ENCODE measurements at places on chromosomes 12 and 14.
A peak's percentile ranks its signal among the peaks of the same experiment; 100 is the strongest.

DNA sequence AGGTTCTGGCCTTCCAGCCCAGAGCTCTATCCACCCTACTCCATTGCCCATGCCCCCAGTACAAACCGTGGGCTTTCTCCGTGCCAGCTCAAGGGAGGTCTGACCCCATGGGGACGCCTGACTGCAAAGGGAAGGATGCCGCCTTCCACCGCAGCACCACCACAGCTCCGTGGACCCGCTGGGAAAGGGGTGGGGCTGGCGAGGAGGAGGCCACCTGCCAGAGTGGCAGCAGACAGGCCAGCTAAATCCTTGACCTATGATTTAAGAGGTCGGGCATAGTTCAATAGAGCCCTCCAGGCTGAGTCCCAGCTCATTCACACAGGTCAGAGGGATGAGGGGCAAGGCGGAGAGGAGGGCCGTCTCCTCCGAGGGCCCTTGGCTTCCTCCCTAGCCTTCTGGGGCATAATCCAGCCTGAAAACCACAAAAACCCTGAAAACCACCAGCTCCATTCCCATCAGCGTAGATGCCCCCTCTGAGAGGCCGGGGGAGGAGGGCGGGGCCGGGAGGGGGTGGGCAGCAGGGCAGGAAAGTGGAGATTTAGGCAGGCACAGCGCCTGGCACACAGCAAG lies 14.9 kb upstream of the FIGNL2 start:
- DNase-seq = peak; percentile 50

GRCh38 chr14:74985028-74985310 lies 17.8 kb upstream of the EIF2B2 start:
- no peak for DNase-seq

GRCh38 chr14:33430414-33431035 lies 491.8 kb downstream of the NPAS3 start:
- no peak for DNase-seq

- no peak for DNase-seq
Measured at GRCh38 chr12:77344651-77345050, 279.3 kb upstream of the E2F7 start.

GRCh38 chr12:116734156-116734768 lies 3.6 kb downstream of the SPRING1 start:
- DNase-seq = no peak

DNA sequence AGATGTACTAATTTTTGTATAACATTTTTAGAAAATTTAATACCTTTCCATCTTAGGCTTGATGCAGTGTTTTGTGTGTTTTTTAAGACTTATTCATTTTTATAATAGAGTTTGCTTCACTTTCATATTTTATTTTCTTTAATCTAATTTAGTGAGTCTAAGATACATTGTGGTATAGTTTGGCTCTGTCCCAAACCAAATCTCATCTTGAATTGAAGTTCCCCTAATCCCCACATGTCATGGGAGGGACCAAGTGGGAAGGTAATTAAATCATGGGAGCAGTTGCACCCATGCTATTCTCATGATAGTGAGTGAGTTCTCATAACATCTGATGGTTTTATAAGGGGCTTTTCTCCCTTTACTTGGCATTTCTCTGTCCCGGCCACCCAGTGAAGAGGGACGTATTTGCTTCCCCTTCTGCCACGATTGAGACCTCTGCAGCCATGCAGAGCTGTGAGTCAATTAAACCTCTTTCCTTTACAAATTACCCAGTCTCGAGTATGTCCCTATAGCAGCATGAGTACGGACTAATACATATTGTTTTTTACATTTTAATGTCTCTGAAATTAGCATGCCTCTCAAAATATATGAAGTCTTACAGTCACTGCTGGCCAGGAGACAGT lies 34.9 kb downstream of the GABARAPL1 start:
- DNase-seq = no peak

DNA sequence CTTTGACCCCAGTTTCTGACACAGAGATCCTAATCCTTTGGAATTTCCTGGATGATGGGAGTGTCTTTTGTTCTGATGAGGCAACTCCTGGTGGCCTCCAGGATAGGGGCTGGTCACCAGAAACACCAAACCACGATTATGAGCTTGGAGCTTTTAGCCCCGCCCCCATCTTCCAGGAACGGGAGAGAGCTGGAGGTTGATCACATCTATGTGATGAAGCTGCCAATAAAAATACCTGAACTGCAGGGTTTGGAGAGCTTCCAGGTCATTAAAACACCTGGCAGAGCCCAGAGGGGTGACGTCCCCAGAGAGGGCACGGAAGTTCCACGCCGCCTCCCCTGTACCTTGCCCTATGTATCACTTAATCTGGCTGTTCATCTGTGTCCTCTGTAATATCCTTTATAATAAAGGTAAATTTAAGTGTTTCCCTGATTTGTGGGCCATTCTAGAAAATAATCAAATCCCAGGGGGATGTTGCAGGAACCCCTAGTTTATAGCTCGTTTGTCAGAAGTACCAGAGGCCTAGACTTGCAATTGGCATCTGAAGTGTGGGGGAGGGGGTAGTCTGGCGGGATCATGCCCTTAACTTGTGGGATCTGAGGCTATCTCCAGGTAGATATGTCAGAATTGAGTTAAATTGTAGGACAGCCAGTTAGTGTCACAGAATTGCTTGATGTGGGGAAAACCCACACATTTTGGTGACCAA lies 21.2 kb downstream of the APPL2 start:
- DNase-seq = no peak

DNA sequence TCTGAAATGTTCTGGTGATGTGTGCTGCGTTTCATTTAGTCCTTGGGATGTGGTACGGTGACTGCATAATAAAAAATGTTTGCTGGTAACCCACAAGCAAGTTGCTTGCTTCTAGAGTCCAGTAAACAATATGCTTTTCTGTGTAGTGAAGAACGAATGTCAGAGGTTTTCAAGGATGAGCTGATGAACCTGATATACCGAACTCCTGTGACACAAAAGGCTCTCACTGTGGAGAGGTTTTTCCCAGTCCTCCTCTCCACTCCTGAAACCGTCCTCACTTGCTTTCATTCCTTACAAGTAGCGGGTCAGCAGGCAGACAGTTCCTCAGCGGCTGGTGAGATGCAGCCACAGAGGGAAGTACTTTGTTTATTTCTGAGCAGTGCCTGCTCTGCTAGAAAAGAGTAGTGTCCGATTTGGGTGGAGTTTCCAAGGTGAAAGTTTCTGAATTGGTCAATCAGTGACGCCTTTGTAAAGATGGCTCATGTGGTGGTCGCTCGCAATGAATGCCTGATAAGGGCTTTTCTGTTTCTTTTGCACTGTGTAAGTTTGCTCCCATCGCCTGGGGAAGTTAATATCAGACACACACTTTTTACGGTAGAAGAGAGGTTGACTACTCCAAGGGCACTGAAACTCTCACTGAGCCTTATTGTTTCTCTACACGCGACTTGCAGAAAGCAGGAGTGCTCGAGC lies 3.0 kb downstream of the ETV6 start:
- no peak for DNase-seq

- DNase-seq = no peak
Measured at GRCh38 chr12:118274066-118274465, 98.6 kb downstream of the TAOK3 start.

DNA sequence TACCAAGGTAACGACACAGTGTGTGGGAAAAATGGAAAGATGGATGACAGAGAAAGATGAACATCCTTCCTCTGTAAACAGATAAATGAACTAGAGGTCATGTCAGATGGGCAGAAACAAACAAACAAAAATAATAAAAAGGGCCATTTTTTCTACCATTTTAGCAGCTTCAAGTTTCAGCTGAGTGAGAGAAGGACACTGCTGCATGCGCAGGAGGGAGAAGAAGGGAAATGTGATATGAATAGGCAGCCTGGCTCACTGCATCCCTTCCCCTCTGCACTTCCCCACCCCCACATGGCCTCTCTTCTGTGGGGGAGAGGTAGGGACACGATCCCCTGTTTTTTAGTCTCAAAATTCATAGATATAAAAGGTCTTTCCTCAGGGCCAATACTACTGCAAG lies 492.0 kb downstream of the NELL2 start:
- no peak for DNase-seq

- DNase-seq = no peak
Measured at GRCh38 chr12:7197841-7198240, 8.4 kb downstream of the PEX5 start.

DNA sequence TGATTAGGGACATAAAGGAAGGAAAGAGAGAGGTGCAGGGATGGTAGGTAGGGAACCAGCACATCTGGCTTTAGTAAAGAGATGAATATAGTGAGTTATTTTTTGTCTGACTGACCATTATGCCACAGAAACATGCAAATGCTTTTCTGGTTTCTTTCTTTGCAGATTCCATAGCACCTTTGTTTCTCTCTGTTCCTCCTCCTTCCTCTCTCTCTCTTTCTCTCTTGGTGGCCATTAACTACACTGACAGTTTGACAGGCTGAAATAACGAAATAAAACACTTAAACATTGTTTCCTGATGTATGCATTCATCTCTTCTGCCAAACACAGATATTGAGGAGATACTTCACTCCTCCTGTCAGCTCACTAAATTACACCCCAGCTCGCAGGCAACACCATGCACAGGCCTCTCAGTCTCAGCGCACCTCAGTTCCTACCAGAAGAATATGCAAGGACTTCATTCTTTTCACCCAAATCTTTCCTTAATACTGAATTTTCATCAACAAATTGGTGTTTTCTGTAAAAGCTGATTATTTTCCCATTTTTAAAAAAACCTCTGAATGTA lies 406.9 kb upstream of the SOX5 start:
- no peak for DNase-seq

DNA sequence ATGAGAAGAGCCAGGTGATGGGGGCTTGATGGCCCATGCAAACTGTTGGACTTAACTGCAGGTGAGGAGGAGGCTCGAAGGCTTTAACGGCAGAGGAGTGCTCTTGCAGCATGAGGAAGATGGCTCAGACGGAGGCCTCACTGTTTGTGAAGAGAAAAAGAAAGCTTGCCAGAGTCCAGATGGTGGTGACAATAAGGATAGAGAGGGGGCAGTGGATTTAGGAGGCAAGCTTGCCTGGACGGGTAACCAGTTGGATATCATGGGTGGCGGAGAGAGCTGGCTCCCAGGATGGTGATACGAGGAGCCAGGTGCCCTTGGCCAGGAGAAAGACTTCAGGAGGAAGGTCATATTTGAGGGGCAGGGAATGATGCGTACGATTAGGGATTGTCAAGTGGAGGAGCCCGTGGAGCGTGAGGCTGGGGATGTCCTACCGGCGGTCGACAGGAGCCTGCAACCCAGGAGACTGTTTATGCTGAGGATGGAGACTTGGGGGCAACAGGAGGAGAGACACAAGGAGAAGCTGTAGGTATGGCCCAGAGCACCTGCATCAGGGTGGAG lies 71.8 kb downstream of the CACNA1C start:
- no peak for DNase-seq

DNA sequence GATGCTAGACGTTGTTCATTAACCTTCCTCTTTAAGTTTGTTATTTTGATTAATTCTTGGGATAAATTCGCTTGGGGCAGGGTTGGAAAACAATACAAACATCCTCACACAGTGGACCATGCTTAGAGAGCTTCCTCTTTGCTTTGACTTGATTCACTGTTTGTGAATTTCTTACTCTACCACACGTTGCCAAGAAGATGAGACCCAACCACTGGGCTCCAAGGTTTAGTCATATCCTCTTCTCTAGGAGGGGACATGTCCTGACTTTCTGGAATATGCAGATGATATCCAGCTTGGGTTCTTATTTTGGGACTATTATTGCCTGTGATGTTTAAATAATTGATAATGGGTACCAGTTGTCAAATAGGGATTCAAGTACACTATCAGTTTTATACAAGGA lies 428.2 kb downstream of the ATP23 start:
- DNase-seq = no peak

DNA sequence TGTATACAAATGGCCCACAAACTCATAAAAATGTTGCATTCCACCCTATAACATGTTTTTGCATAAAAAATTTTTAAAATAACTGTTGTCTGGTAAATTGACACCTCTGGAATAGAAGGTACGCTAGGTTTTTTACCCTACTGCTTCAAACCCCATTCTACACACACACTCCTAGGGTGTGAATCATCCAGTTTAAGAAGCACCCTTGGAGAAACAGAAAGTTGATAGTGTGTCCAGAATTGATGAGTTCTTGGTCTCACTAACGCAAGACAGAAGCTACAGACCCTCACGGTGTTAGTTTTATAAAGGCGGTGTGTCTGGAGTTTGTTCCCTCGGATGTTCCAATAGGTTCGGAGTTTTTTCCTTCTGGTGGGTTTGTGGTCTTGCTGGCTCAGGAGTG lies 158.5 kb downstream of the KLRB1 start:
- no peak for DNase-seq

- no peak for DNase-seq
Measured at GRCh38 chr14:106803379-106803778, 1277.0 kb downstream of the TMEM121 start.

DNA sequence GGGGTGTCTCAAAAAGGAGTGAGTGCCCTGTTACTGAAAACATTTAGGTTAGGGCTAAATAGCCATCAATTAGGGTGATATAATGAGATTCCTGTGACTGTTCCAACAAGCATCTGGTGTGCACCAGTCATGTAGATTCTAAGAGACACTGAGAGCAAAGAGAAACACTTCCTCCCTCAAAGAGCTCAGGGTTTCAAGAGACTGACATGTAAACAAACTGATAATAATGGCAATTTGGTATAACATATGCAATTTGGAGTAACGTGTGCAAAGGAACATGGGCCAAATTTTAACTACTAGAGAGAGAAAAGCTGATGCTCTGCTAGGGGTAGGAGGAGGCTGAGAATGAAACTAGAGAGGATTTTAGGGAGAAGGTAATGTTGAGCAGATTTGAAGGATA lies 237.1 kb downstream of the BMP4 start:
- no peak for DNase-seq

DNA sequence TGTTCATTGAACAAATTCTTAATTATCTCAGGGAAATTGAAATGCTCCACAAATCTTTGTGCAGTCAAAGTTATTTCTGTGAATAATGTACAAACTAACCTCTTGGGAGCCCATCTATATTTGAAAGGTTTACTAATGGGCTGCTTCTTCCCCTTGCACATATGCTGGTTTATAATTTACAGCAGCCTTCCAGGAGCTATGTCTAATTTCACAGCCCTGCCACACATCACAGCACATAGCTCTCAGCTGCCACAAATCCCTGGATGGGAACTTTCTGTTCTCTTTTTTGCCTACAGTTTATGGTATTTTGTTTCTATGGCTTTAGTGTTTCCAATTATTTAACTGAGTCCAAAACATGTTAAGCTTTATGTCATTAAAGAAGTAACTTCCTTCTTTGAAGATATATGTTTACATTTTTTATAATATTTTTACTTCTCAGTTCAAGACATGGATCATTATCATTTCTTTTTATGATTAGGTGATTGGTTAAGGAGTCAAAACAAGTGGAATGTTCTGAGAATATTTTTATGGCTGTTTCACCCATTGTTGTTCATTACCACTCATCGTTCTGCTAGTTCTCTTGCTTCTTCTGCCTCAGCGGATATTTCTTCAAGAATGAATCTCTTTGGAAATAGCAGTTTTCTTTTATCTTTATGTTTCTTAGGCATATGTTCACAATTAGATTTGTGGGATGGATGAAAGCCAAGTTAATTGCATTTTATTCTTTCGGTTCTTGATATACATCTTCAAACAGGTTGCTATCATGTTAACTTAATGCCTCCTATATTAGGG lies 475.6 kb upstream of the MIS18BP1 start:
- no peak for DNase-seq

Data from H9 (cell line).